HepG2 (cell line): ENCODE measurements at places on chromosomes 1 and 21.

DNA sequence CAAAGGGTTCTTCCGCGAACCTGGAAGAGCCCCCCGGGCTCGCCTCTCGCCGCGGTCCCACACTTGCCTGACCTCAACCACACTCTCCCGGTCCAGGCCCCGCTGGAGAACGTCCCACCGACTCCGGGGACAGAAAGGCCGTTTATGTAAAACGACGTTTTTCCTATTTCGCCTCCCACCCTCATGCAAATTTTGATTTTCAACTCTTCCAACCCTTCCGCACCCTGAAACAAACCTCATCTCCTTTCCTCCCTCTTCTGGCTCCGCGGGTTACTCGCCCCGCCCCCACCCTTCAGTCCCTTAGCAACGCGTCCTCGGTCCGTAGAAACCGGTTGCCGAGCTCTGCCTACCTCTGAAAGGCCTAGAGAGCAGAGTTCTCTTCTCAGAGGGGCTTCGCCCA lies at the start of gene C1orf141:
TSS of gene C1orf141 (minus strand) at position 276 of the 400 bp plus-strand sequence. CDS start 7,730 bp downstream, outside the sequence.
- DNase-seq = no peak

DNA sequence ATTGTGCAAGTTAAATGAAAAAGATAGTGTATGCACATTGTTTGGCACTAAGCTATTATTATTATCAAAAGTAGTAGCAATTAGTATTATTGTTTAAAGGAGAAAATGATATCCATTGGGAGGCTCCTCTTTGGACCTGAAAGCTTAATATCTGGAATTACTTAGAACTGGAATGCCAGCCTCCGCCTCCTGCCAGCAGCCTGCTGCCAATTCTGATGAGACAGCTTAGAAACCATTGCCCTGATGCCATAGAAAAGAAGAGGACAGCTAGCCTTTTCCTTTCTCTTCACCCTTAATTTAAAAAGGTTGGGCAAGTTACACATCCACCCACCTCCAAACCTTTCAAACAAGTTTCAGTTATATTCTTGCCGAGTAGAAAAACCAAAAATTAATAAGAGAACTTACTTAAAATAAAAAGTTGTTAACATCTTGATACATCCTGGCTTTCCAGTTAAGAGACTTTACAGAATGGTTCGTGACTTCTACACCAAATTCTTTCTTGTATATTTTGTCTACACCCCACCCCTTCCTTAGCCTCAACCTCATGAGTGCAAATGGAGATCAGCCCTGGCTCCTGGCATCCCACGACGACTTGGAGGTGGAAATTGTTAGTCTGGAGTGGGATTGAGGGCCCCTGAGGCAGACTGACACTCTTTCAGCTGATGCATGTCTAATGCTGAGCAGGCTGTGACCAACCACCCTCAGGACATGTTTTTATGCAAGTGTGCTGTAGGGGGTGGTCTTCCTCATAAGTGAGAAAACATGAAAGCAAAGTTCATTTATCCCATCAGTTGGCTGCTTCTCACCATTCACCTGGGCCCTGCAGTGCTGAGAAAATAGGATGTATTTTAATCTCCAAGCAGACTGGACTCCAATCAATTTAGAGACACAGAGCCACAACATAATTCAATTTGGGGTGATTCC lies 120.6 kb downstream of the KCNJ15 start:
- DNase-seq = no peak

GRCh38 chr1:208420696-208421095 lies 176.5 kb upstream of the PLXNA2 start:
- no peak for DNase-seq

DNA sequence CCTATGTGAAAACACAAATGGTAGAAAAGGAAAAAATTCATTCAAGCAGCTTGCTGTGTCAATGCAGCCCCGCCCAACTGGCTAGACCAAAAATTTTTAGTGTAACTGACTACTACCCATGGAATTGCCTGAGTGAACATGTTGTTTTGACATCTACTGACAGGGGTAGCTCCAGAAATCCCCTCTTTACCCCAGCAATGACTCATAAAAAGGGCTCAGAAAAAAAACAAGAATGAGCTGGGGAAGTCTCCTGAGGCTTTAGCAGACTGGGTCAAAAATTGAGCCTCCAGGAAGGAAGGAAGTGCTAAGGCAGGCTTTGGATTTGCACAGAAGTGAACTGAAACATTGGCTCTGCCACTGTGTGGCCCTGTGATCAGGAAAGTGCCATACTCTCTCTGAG lies 24.4 kb upstream of the FGGY start:
- no peak for DNase-seq

DNA sequence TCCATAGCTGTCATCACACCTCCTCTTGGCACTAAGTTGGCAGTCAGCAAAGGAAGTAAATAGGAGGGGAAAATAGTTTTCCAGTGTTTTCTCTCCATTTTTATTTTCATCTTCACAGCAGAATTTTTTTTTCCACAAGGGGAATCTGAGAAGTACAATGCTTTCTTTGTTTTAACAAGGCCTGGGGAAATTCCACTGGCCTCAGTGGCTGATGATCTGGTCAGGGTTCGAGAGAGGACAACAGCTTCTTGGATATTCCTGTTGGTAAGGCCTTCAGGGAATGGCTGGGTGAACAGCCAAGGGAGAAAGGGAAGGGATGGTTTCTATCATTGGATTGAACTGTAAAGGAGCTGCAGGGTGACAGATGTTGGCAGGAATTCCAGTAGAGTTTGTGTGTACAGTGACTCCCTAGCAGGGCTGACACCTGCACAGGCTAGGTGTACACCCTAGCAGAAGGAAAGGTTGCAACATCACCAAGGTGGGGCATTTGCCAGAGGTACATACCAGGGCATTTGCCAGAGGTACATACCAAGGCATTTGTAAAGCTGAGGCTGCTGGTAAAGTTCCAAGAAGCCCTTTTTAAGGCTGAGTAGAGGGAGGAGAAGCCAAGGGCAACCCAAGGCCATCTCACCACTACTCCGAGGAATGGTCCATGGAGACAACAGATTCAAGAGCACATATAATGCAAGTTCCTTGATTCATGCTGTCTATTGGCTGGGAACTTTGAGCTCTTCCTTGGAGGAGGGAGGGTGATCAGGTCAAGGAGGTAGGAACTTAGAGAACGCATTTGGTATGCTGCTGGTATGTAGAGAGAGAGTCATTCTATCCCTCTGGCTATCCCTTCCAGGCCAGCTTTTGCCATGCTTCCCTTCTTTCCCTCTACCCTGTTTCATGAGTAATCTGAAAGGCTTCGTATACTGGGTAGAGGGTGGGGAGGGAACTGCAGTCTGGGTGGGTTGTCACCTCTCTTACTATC lies 3.1 kb downstream of the GJA5 start:
- DNase-seq = no peak

DNA sequence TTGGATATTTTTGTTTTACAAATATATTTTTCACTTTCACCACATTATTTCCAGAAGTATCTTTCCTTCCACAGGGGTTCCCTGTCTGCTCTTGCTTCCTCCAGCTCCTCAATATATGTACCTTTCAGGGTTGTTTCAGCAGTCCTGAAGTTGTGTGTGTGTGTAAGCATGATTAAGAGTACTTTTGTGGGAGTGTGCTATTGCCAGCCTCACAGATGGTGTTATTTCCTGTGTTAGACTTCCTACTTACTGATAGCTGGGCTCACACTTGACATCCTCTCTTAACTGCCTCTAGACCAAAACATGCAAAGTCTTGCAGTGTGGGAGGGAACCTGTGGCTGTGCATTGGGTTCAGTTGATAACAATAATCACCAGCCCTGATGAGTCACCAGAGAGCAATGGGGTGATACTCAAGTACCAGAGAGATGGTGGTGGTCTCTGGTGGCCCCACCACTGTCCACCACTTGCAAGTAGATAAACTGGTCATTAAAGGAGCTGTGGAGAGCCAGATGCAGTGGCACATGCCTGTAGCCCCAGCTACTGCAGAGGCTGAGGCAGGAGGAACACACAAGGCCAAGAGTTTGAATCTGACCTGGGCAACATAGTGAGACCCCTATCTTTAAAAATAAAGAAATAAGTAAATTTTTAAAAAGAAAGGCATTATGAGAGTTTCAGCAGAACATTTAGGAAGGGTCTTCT lies 126.7 kb downstream of the NR5A2 start:
- no peak for DNase-seq

DNA sequence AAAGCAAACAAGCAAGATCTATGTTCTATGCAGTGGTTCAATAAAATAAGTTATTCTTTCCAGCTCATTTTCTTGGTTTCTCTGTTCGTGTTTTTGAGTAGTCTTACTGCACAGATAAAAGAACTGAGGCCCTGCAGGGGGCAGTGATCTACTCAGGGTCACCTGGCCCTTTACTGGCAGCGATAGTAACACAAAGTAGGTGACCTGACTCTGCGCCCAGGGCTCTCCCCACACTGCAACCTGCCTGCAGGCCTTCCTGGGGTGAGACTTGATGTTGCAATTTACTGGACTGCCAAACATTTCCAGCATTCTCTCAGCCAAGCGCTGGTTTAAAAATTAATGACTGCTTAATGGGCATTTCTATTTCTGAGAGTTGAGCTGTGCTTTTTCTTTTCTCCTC lies 110.3 kb downstream of the HUNK start:
- peak; percentile 37 for DNase-seq

DNA sequence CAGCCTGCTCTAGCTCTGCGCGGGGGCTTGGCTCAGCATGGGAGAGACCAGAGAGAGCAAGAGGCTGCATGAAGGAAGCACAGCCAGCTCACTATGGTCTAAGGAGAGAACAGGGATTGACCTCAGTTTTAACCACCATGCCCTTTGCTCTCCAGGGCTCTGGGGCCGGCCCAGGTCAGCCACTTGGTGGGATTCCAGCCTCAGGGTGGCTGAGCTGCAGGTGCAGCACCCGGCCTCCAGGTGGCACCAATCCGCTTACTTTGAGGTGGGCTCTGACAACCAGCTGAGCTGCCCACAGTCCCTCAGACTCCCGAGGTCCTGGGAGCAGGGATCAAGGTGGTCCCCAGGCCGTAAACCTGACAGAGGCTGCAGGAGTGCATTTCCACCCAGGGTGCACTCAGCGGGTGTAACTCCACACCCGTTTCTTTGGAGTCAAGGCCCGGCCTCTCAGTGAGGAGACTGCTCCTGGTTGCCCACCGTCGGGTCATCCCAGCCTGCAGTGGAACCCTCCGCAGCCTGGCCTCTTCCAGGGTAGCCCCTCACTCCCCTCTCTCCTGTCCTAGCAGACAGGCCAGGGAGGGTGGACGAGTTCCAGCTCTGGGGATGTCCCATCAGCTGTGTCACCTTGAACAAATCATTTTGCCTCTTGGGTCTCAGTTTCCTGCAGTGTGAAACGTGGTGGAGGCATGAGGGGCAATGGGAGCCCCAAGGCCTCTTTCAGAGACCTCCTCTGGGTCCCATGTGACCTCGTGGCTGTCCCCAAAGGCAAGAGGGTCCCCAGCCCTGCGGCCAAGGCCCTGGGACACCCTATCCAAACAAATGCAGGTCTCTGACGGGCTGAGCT lies 607 bp upstream of the LGR6 start:
- DNase-seq = peak; percentile 43

- DNase-seq = no peak
Measured at GRCh38 chr1:156822680-156823079, 6.0 kb upstream of the SH2D2A start.
